Stimulated activated CD4-positive, alpha-beta T cell treated with anti-CD3 and anti-CD28 coated beads, Interleukin-2, amount 100 ng/mL, for 24 hours (primary cell): ENCODE measurements at places on chromosomes 7 and 10.

GRCh38 chr10:63084690-63085382 lies 48.3 kb upstream of the NRBF2 start:
- no peak for DNase-seq

DNA sequence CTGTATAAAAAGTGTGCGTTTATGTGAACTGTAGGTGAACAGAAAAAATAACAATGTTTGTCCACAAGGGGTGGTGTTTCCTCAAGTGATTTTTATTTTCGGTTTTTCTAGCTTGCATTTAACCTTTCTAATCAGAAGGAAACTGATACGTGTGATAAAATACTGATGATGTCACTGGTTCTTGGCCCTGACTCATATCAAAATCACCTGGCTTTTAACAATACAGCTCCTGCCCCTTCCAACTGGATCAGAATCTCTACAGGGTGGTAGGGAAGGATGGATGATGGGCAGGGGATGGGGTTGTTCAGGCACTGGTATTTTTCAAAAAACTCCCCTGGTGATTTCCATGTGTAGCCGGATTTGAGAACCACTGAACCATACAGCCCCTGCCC lies 10.9 kb downstream of the NPFFR1 start:
- DNase-seq: no peak

DNA sequence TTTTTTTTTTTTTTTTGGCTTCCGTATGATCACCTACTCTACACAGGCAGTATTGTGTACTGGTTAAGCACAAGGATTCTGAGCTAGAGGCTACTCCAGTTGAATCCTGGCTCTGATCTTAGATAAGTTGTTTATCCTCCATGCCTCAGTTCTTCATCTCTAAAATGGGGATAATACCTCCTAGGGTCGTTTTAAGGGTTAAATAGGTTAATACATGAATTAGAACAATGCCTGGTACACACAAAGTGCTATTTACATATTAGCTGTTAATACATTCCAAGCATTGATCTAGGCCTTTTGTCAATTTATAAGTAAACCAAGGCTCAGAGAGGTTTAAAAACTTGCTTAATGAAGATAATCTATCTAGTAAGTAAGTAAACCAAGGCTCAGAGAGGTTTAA lies 59.0 kb downstream of the ST7 start:
- DNase-seq: no peak

- DNase-seq: no peak
Measured at GRCh38 chr7:1700086-1700485, 30.0 kb downstream of the ELFN1 start.

DNA sequence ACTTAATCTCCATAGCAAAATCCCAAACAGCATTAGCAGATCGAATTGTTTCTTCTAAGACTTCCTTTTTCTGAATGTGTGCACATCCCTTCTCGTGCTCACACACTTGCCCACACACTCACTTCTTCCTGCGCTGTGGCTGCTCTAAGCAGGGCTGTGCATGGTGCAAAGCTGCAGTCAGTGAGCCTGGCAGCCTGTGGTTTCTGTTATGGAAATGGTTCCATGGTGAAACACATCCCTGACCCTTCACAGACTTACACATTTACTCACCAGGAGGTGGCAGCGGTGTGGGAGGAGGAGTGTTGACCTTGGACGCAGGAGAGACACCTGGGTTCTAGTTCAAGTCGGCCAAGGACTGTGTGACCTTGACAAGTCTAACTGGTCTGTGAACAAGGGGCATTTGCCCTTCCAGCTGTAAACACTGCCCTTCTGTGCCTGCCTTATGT lies 24.9 kb downstream of the MTURN start:
- peak; percentile 17 for DNase-seq

DNA sequence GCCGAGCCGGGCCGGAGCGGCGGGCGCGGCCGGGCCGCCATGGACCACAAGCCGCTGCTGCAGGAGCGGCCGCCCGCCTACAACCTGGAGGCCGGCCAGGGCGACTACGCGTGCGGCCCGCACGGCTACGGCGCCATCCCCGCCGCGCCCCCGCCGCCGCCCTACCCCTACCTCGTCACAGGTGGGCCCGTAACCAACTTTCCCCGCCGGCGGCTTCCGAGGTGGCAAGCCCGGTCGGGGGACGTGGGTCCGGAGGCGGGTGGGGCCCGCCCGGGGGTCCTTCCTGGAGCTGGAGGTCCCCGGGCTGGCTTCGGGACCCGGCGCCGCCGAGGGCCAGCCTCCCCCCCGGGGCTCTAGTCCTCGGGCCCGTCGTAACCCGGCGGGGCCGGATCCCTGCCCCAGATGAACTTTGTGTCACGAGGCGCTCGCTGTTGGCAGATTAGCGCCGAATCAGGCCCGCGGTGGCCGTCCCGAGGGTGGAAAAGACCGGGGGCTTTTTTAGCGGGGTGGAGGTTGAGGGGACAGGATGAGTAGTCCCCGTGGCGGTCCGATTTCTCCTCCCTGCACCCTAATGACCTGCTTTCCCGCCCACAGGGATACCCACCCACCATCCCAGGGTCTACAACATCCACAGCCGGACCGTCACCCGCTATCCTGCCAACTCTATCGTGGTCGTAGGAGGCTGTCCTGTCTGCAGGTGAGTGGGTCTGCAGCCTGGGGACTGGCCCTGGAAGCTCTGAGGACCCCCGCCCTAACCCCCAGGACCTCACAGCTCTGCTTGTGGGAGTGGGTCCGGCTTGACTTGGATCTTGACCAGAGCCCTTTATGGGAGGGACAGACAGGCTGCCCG lies 496 bp downstream of the BRI3 start:
- peak; percentile 26 for DNase-seq

- no peak for DNase-seq
Measured at GRCh38 chr7:4241791-4242190, 440.3 kb upstream of the FOXK1 start.

- DNase-seq: no peak
Measured at GRCh38 chr10:124181656-124182055, 88.3 kb upstream of the CHST15 start.

GRCh38 chr7:80879849-80880248 lies 39.0 kb downstream of the SEMA3C start:
- no peak for DNase-seq

DNA sequence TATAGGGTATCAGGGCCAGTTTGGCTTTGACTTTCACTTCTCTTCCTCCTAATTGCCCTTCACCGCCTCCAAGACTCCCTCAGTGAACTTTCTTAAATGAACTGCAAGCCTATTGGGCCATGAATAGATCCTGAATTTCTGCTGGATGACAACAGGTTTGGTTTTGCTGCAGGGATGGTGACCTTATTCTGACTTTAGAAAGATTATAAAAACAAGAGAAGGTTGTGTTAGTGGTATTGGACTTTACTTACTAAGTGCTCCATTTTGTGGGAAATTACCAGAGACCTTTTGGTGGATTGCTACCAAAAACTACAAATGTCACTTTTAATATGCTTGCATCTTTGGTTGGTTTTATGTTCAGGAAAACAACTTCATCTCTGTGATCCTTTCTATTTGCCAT lies 11.5 kb upstream of the LIPA start:
- no peak for DNase-seq

DNA sequence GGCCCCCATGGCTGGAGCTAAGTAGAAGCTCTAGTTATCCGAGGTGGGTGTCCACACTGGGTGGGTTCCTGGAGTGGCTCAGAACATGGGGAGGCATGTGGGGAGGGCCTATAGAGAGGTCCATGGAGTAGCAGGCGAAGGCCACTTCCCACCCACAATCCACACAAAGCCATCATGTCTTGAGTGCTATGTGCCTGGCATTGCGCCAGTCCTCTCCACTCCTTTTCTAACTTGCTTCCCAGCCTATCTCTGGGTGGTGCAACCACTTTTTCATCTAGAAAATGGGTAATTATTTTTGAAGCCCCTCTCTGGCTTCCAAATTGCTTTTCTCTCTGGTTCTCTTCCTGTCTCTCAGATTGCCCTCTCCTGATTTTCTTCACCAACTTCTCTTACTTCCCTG lies 263.6 kb downstream of the PHTF2 start:
- no peak for DNase-seq

- DNase-seq: no peak
Measured at GRCh38 chr10:116849248-116850057, at the start of gene ENO4. Gene ENO4, plus strand, starts transcription at chr10:116849499. Its CDS starts 68 bp downstream, at chr10:116849567.

- no peak for DNase-seq
Measured at GRCh38 chr7:90833443-90833842, 237.3 kb downstream of the CDK14 start.

GRCh38 chr7:136036336-136036735 lies 59.2 kb upstream of the MTPN start:
- no peak for DNase-seq

GRCh38 chr7:28407651-28408050 lies 4.7 kb upstream of the CREB5 start:
- no peak for DNase-seq

DNA sequence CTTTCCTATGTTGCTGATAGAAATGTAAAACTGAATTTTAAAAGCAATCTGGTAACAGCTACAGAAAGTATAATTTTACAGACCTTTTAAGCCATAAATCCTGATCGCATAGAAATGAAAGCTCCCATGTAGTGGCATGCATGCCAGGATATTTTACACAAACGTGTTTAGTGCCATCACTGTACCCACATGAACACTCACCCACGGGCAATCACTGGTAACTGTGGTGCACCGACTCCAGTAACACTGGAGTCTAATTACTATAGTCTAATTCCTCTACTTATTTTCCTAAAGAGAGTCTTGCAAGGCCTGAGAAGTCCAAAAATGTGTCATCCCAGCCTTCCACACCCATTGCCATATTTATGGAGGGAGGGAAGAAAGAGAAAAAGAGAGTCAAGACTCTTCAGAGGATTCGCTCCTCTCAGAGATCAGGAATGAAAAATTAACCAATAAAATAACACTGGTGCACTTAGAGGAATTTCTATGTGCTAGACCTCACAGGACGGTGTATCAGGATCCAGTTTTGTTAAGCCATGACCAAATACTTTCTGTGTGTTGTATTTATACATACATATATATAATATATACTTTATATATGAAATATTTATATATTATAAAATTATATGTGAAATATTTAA lies 48.9 kb upstream of the AKR1C1 start:
- DNase-seq: no peak

DNA sequence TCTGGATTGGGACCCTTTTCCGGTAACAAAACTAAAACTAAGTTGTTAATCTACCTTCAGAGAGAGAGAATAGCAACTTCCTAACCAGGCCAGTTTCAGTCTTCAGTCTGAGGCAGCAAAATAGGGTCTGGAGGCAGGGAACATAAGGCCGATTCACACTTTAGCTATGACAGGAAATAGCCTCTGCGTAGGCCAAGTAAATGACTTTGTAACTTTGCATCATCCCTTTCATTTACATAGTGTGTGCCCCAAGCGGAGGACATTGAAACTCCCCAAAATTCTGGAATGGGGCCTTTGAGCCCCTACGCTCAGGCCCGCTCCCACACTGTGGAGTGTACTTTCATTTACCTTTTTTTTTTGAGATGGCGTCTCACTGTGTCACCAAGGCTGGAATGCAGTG lies 1.7 kb upstream of the UPP1 start:
- DNase-seq: no peak

DNA sequence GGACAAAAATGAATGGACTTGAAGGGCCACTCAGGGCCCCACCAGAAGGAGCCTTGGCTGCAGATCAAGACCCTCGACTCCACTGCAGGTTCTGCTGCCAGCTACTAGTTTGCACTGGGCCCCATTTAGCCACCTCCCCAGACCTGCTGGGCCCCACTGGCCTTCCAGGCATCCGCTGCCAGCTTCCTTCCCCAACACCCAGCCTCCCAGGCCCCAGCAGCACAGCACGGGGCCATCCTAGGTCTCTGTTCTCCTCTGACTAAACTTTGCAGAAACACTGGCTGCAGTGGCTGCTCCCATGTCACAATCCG lies 277.4 kb upstream of the KLF14 start:
- peak; percentile 47 for DNase-seq

- DNase-seq: no peak
Measured at GRCh38 chr10:93422118-93422517, 60.0 kb downstream of the MYOF start.
